ENCODE measurements at places on chromosomes 5 and 9. TPM values are rescaled to one million over a fixed set of nuclear protein-coding genes. Genes with fewer than 3 reads are reported as not detected.
A peak's percentile ranks its signal among the peaks of the same experiment; 100 is the strongest.

The DBH gene
- total RNA-seq: not detected

DNA sequence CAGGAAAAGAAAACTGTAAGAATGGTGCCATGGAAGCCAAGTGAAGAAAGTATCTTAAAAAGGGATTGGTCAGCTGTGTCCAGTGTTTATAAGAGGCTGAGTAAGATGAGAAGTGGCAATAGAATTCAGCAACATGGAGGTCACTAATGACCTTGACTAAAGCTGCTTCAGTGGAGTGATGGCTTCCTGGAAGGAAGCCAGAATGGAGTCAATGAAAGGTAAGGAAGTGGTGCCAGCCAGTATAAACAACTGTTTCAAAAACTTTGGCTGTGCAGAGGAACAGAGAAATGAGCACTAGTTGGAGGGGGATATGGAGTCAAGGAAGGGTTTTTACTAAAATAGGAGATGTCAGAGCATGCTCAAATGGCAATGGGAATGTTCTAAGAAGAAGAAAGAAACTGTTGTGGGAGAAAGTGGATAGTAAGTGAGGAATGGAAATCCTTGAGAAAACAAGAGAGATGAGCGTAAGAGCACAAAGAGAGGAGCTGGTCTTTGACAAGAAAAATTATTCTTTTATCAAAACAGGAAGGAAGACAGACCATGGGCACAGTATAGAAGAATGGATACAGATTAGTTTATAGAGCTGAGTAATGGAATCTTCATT lies 11.1 kb upstream of the NRG2 start:
- peaks cover 26% of the 10 kb centered on the region for H3K27me3 ChIP-seq
- no peak for DNase-seq
- H3K27ac ChIP-seq: no peak overlapping the region
- H3K4me3 ChIP-seq: no peak overlapping the region

DNA sequence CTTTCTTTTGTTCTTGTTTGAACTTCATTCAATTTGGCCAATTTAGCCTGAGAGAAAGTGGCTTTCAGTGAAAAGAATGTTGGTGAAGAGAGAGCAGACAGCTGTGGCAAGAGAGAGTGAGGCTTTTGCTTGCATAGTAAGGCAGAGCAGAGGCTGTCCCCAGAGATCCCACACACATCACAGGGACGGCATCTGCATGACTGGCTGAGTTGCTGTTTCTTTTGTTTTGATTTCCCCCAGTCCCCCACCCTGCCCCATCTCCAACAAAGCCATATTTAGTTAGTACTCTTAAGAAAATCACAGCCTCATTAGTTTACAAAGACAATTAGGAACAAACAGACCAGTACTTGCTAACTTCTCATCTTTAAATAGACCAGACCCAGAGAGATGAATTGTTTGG lies 363.9 kb upstream of the SEMA6A start:
- no peaks in the 10 kb centered on the region for H3K27me3 ChIP-seq
- DNase-seq: no peak
- H3K27ac ChIP-seq: no peak overlapping the region
- no peaks in the 10 kb centered on the region for H3K36me3 ChIP-seq
- H3K4me3 ChIP-seq: no peak overlapping the region
- no peaks in the 10 kb centered on the region for H3K4me1 ChIP-seq

GRCh38 chr5:149317281-149318048 lies 27.8 kb upstream of the GRPEL2 start:
- H3K27ac ChIP-seq: peak overlapping the region; percentile 31
- no peaks in the 10 kb centered on the region for H3K27me3 ChIP-seq
- DNase-seq: peak; percentile 27
- no peaks in the 10 kb centered on the region for H3K36me3 ChIP-seq
- H3K4me3 ChIP-seq: no peak overlapping the region
- peaks cover 17% of the 10 kb centered on the region for H3K4me1 ChIP-seq

DNA sequence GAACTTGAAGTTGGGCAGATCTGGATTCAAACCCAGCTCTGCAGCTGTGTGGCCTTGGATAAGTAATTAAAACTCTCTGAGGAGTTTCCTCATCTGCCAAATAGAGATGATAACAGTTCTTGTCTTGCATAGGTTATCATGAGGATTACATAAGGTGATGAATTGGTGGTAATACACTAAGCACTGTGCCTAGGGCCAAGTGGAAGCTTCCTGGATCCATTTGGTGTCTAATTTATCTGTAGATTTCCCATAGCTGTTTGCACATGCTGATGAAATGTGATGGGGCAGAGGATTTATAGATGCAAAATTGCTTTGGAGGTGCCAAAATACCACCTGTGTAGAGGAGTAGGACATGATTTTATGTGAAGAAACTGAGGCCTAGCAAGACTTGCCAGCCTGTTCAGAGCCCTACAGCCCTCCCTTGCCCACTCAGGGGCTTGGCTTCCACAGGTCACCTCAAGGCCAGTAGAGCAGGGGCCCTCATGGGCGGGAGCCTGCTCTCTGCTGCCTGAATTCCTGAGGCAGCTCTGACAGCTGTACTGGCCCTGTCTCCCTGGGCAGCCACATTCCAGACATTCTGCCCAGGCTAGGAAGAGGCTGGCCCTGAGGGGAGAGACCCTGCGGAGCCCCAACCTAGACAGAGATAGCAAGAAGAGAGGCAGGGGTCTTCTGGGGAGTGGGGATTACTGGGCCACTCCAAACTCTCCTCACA lies 5.9 kb upstream of the FAT2 start:
- H3K4me3 ChIP-seq: no peak overlapping the region
- H3K4me1 ChIP-seq: no peaks in the 10 kb centered on the region
- no peak overlapping the region for H3K27ac ChIP-seq
- no peaks in the 10 kb centered on the region for H3K27me3 ChIP-seq

- H3K27me3 ChIP-seq: no peaks in the 10 kb centered on the region
- H3K36me3 ChIP-seq: no peaks in the 10 kb centered on the region
- H3K4me3 ChIP-seq: no peak overlapping the region
- no peaks in the 10 kb centered on the region for H3K4me1 ChIP-seq
These were observed 32.7 kb downstream of the KCNIP1 start for GRCh38 chr5:170536525-170536924.

DNA sequence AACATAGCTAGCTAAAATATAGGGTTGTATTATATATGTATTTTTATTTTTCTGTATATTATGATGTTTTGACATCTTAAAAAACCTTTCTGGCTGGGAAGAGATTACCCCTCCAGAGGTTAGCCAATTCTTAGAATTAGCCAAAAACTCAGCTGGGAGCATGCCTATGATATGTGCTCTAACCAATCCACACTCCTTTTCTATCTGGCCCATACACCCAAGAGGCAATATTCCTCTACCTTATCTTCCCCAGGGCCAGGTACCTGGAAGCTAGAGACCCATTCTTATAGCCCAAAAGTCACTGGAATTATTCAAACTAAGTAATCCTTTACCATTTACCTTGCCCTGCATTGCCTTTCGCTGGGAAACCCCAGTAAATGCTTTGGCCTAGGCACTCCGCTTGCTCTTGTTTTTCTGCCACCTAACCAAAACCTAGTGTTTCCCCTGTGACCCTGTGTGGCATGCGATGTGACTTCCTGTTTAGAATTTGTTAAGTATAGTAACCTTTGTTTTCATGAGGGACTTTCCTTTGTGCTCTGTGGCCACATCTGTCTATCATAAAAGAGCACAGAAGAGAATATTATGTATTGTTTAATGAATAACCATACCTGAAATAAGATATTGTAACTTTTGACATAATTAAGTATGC lies 37.4 kb downstream of the CSNK1G3 start:
- no peaks in the 10 kb centered on the region for H3K4me1 ChIP-seq
- DNase-seq: peak; percentile 34
- no peak overlapping the region for H3K4me3 ChIP-seq
- no peaks in the 10 kb centered on the region for H3K36me3 ChIP-seq
- H3K27me3 ChIP-seq: no peaks in the 10 kb centered on the region
